ENCODE measurements at places on chromosomes 2 and 18.
A peak's percentile ranks its signal among the peaks of the same experiment; 100 is the strongest.

GRCh38 chr2:28754321-28754720, 2.7 kb downstream of the PPP1CB start:
- no peak for DNase-seq

DNA sequence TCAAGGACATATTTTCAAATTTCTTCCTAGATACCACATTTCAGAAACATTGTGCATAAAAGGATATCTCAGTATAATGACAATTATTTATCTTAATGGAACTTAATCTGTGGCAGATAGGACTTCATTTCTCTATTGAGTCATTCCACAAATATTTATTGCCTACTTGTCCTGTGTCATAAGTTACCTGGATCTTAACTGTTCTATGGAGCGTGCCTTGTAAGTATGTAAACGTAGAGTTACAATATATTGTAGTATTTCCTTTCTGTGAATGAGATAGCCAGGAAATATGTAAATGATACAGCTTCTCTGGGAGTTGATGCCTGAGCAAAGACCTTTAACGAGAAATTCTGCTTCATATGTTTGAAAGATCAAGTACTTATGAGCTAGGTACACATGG, 2.5 kb downstream of the AGFG1 start:
- no peak for DNase-seq

GRCh38 chr18:31451625-31452024, 4.1 kb downstream of the DSG3 start:
- no peak for DNase-seq

- no peak for DNase-seq
Measured at GRCh38 chr2:29322011-29322410, 206.8 kb downstream of the CLIP4 start.

DNA sequence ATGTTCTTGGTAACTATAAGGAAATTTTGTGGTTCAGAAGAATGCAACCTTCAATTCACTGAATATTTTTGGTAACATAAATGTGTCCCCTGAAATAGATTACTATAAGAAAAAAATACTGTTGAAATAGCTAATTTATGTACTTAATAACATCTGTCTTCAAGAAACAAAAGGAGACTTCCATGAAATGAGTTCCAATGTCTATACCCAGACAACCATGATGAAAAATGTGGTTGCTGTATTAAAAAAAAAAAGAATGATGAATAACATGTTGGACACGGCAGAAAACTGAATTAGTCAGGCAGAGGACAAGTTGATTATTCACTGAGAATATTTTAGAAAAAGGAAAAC, 98.5 kb downstream of the TACR1 start:
- DNase-seq = no peak

DNA sequence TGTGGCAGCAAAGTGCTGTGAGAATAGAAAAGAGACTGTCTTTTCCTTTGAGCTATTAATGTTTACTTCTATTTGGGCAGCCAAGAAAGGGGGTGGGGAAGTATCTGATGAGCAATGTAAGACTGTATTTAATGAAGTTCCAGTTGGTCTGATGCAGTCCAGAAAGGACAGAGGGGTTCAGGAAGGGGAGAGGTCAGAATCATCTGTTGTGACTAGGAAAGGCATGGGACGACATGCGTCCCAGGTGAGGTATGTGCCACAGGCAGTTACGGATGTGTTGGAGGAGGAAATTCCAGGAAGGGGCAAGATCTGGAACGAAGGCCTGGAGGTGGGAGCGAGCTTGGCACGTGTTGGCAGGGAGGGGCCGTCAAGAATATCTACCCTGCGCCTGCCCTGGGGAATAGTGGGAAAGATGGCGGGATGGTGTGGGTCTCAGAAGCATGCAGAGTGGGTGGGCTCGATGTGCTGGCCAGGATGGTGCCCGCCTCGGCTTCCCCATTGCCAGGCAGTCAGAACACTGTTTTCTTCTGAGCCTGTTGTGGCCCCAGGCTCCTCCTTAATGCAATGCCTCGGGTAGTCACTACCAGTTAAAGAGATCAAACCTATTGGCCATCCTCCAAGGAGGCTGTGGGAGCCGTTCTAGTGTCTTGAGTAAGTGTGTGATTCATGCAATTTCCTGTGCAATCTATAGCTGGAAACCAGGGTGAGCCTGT, 57.8 kb upstream of the TXNDC2 start:
- no peak for DNase-seq

- no peak for DNase-seq
Measured at GRCh38 chr2:170204298-170204951, 26.5 kb downstream of the MYO3B start.

- no peak for DNase-seq
Measured at GRCh38 chr18:55206927-55207326, 247.7 kb upstream of the CCDC68 start.

DNA sequence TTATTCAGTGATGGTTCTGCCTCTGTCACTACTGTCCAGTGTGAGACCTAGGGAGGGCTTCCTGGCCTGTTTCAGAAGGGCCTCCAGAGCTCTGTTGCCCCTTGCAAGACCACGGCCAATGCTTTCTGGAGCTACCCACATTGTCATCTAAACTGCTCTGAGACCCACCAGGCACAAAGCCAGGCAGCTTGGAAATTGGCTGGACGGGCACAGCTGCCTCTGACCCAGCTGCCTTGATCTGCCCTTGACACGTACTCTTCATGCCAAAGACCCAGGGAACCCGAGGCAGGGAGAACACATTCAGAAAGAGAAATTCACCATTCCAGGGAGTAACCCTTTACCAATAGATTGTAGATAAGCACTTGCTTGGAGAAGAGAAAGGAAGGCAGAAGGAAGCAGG, 183.7 kb upstream of the SIX2 start:
- DNase-seq = no peak

DNA sequence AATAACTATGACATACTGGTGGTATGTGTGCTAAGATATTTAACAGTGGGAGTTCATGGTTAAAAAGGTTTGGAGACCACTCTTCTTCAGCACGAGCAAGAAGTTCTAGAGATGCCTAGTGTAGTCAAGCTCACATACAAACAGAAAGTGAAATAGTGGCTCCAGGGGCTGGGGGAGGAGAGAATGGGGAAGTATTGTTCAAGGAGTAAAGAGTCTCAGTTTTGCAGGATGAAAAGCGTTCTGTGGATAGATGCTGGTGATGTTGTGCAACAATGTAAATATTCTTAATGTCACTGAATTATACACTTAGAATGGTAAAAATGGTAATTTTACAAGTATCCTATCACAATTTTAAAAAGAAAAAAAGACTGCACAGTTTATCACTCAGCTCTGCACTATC, 29.0 kb upstream of the EPAS1 start:
- no peak for DNase-seq

DNA sequence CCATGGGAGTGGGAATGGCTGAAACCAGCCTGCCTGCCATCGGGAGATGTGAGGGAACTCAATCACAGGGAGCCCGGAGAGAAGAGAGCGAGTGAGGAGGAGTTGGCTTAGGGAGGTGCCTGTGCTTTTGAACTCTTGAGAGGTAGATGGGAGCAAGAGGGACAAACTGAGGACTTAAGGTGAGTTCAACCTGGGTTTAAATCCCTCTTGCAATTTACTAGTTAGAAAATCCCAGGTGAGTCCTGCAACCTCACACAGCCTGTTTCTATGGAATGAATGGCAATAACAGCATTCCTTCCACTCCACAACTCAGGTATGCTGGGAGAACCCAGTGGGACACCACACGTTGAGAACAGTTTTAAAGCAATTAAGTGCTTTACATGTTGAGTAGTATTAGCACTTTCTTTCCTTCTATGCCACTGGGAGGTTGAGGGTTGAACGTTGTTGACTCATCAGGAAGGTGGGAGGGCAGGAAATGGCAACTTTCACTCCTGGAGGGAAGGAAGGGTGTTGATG, 57.3 kb downstream of the VIT start:
- no peak for DNase-seq

- DNase-seq = no peak
Measured at GRCh38 chr2:239369631-239370161, 31.1 kb downstream of the HDAC4 start.

GRCh38 chr18:6871566-6871965, 142.1 kb downstream of the ARHGAP28 start:
- no peak for DNase-seq

GRCh38 chr2:203804070-203804469, 63.5 kb upstream of the CTLA4 start:
- DNase-seq = no peak

- DNase-seq = no peak
Measured at GRCh38 chr2:27307287-27307544, 1.0 kb downstream of the UCN start.

GRCh38 chr18:54835944-54836343, 7.7 kb downstream of the RAB27B start:
- no peak for DNase-seq

- no peak for DNase-seq
Measured at GRCh38 chr2:227390468-227391256, 2.9 kb upstream of the SCYGR1 start.

GRCh38 chr2:239726091-239726591, 299.0 kb downstream of the NDUFA10 start:
- DNase-seq = no peak

- no peak for DNase-seq
Measured at GRCh38 chr2:44529448-44529847, 167.7 kb downstream of the CAMKMT start.

- DNase-seq = no peak
Measured at GRCh38 chr2:200091126-200091525, 135.7 kb downstream of the MAIP1 start.

DNA sequence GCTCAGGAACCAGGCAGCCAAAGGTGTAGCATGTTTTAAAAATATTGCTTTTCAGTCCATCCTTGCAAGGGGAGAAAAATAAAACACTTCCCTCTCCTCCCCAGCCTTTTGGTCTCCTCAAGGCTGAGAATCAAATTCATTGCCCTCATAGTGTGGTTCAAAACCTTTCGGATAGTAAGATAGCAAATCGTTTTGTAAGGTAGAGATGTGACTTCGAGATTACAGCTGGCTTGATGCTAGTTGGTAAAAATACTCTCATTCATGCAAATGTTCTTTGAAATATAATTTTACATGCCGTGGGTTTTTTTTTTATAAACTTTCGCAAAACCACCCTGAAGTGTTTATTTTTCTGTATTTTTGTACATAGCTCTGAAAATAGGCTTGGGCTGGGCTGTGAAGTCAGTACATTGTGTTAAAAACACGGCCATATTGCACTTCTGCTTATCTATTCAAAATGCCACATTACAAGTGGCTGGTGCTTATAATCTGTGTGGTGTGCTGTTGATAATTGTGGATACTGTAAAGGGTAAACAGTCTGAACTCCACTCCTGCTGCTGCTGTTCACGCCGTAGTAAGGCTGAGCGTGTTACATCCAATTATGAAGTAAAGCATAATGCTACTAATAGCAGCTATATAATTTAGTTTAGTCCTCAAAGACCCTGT, 172.0 kb upstream of the SIX3 start:
- peak; percentile 58 for DNase-seq

DNA sequence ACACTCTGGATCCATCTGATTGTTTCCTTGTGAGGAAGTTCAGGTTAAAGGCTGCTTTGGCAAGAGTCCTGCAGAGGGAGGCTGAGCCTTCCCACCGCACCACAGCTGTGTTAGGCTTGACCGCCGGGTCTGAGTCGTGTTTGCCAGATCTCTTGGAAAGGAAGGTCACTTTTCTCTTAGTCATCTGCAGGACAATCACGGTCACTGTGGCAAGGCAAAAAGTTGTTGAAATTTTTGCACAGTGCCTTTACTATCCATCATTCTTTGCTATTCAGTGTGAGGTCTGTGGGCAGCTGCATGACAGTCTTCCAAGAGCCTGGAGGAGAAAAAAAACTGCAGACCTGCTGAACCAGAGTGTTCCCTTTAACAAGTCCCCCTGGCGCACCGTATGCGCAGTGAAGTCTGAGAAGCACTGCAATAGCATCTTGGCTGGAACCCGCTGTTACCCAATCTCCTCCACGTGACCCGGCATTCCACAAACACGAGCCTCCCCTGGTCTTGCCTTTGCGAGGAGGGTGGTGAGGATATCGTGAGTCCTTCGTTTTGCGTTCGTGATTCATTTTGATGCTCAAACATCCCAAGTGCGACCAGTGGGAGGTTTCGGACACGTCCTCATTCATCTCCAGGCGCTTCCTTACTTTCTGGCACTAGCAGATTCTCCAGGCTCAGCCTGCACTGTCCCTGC, 23.0 kb downstream of the BIN1 start:
- no peak for DNase-seq

GRCh38 chr2:30888852-30889409, 81.7 kb upstream of the CAPN13 start:
- DNase-seq = no peak

GRCh38 chr2:160253440-160254188, 53.5 kb upstream of the ITGB6 start:
- DNase-seq = peak; percentile 95

GRCh38 chr2:32553829-32554432, 73.9 kb upstream of the TTC27 start:
- DNase-seq = peak; percentile 81
